ENCODE measurements at places on chromosomes 3 and 15. TPM values are rescaled to one million over a fixed set of nuclear protein-coding genes. Genes with fewer than 3 reads are reported as not detected.

The DUOXA2 gene
- not detected for polyA plus RNA-seq

The GPR149 gene
- not detected for polyA plus RNA-seq

The SAXO2 gene
- polyA plus RNA-seq = 0.45 TPM

DNA sequence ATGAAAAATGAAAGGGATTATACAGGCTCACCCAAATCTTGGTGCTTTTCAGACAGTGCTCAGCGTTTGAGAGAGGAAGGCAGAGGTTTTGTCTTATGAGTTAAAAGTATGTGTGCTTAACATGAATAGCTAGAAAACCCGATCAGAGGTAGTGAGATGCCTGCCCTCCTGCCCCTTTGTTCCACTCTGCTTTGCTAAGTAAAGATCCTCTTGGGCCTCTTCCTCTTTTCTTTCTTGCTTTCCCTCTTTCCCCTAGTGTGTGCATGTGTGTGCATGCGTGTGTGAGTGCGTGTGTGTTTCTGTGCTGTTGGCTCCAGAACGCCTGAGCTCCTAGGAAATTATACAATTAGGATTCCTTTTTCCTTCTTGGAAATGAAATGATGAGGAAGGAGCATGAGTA, 261.3 kb upstream of the NR2E3 start:
- DNase-seq = no peak

The CFAP92 gene
- polyA plus RNA-seq = not detected

DNA sequence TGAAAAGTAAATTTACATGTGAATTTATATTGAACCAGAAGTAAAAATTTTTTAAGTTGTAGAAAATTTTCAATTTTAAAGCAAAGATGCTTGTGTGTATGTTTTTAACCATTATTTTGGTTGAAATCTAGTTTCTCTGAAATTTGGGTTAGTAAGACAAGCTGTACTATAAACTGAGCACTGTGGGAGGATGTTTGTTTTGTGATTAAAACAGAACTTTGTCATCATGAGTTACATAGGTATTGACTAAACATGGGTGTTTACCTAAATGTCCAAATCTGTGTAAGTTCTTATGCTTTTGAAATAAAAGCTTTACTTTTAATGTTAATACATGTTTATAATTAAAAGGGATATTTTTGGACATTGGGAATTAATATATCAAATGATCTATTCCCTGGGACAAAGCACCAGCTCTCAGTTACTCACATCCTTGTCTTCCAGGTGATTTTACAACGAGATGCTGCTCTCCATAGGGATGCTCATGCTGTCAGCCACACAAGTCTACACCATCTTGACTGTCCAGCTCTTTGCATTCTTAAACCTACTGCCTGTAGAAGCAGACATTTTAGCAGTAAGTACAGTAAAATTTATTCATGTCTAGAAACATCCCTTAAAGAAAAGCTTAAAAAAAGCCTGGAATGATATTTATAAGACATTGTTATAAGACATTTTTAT, 32.7 kb downstream of the RNF13 start:
- DNase-seq = no peak

- no peak for DNase-seq
These were observed 22.3 kb downstream of the VIPR1 start for GRCh38 chr3:42524751-42525150.

DNA sequence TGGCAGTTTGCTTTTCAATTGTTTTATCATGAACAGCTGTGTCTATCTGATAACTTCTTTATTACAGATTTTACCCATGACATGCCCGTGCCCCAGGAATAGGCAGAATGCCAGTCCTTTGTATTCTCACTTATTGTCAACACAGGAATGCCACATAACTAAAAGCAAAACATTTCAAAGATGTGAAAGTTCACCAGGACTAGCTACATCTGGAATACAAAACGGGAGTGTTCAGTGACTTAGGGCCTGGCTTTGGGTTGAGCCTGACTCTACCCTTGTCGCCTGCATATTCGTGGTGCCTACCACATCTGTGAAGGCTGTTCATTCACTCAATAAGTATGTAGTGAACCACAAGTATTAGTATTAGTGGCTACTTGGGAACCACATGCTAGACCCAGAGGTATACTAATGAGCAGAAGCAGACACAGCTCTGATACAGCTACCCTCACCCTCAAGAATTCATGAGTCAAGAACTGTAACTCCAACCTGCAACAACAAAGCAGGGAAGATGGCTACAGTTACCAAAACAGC, 2.9 kb downstream of the TNFSF10 start:
- DNase-seq = peak; percentile 39

- no peak for DNase-seq
These were observed 92.5 kb upstream of the MB21D2 start for GRCh38 chr3:193010191-193010590.

The BLOC1S6 gene
- 12.4 TPM for polyA plus RNA-seq

GRCh38 chr3:110568246-110568645, 503.4 kb upstream of the NECTIN3 start:
- peak; percentile 72 for DNase-seq

DNA sequence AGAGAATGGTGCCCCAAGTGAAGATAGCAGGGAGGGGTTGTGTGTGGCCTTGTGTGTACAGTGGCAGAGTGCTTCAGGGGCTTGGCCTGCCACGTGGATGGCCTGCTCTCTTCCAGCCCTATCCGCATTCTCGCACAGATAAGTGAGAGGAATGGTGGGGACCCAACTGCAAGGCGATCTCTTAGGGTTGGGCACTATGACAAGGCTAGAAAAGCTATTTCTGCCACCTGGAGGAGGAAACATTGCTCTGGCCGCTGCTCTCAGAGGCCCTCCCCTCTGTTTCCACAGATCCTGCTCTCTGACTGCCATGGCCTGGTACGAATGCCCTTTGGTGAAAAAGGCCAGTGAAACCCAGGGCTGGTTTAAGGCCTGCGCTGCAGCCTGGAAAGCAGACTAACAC, 20.6 kb downstream of the EEFSEC start:
- DNase-seq = no peak

The TMEM108 gene
- polyA plus RNA-seq = 0.06 TPM

- DNase-seq = no peak
These were observed 5.6 kb downstream of the GREM1 start for GRCh38 chr15:32723171-32723948.

The SPESP1 gene
- polyA plus RNA-seq = 11.7 TPM

The ZNF774 gene
- polyA plus RNA-seq = 1.6 TPM

GRCh38 chr15:52105846-52106245, 6.7 kb downstream of the BCL2L10 start:
- no peak for DNase-seq

All from BJ (cell line).